ENCODE measurements at places on chromosomes 3 and 15. TPM values are rescaled to one million over a fixed set of nuclear protein-coding genes. Genes with fewer than 3 reads are reported as not detected.

Gene CSPG4
- under 0.01 TPM for total RNA-seq

Gene SOX14
- not detected for total RNA-seq

Gene FGF12
- total RNA-seq, result 0.28 TPM

Gene SLC15A2
- total RNA-seq, result 0.75 TPM

Gene ACTL6A
- total RNA-seq, result 61.6 TPM
